ENCODE measurements at places on chromosomes 3 and 15.

DNA sequence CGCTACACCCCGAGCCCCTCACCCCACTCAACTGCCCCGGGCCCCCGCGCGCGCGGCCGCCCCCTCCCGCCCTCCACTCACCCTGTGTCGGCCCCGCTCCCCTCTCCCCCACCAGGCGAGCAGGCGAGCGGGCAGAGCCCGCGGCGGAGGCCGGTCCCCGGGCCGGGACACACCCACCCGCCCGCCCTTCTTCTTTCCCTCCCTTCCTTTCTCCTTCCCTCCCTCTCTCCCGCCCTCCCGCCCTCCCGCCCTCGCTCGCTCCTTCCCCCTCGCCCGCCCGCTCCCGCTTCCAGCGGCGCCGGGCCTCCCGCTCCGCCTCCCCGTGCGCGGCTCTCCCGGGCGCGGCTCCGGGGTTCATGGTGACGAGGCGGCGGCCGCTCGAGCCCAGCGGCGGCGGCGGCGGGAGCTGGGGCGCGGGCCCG, at the start of gene CTDSPL:
TSS of gene CTDSPL (plus strand) at position 261 of the 422 bp plus-strand sequence. CDS start 320 bp downstream, outside the sequence.
- DNase-seq: no peak

DNA sequence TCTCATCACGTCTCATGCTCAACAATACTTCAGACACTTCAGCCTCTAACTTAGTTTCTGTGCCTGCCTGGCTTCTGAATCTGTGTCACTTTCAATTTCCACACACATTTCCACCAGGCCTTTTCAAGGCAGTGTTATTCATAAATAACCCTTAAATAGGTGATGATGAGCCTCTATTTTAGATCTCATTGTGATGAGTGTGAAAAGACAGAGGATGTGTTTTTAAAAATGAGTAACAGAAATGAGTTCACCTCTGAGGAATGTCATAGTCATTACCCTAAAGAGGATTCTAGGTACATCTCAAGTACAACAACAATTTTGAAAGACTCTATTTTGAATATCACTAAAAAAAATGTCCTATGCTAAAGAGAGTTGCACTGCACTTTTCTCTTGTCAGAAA, 64.6 kb downstream of the STAC start:
- no peak for DNase-seq

- no peak for DNase-seq
Measured at GRCh38 chr3:38315488-38316230, 30.9 kb upstream of the XYLB start.

- DNase-seq: no peak
Measured at GRCh38 chr15:98514034-98514622, 134.2 kb upstream of the IGF1R start.

GRCh38 chr3:128335621-128336296, 130.9 kb downstream of the DNAJB8 start:
- no peak for DNase-seq

GRCh38 chr15:67114846-67115585, 49.6 kb downstream of the SMAD3 start:
- DNase-seq: no peak

GRCh38 chr3:161893972-161894371, 397.4 kb downstream of the OTOL1 start:
- DNase-seq: no peak

- no peak for DNase-seq
Measured at GRCh38 chr3:50150863-50151686, 4.0 kb upstream of the SEMA3F start.

DNA sequence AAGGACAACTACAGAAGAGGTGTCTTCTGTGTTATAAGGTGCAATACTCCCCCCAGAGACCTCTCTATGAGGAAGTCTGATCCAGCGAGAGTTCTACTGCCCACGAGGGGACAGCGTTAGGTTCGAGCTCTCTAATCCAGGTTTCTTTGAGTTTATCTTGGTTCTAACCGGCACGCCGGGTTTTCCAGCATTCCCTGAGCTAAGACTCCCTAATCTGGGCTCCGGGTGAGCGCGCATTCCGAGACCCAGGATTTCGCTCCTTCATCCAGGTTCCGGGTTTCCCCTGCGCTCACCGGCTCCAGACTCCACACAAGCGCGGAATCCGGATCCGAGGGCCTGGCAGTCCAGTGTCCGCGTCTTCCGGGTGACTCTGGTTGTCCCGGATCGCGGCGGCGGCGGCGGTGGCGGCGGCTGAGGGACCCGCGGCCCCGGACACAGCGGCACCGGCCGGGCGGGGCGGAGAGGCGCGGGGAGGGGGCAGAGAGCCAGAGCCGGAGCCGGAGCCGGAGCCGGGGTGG, at the start of gene ZNF609:
TSS of gene ZNF609 (plus strand) at position 373 of the 518 bp plus-strand sequence. CDS start 38,842 bp downstream, outside the sequence.
- peak; percentile 91 for DNase-seq

GRCh38 chr3:53030619-53031449, 15.0 kb downstream of the SFMBT1 start:
- no peak for DNase-seq

GRCh38 chr15:62856466-62857246, 185.9 kb upstream of the TPM1 start:
- DNase-seq: no peak

DNA sequence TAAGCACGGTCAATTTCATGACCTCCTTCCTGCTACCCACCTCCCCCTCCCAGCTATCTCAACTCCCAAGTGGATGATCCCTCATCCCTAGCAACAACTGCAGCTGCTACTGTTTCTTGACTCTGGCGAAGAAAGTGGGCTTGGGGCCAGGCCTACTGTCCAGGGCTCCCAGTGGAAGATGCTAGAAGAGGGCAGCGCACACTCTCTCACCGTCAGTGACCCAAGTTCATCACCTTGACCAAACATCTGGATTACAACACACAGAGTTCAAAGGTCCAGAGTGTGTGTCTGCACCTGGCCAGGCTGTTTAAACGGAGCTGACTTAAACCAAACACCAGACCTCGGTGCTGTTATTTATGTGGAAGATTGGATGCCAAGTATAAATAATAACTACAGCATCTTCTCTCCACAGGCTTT, 385.6 kb downstream of the SHQ1 start:
- DNase-seq: no peak

DNA sequence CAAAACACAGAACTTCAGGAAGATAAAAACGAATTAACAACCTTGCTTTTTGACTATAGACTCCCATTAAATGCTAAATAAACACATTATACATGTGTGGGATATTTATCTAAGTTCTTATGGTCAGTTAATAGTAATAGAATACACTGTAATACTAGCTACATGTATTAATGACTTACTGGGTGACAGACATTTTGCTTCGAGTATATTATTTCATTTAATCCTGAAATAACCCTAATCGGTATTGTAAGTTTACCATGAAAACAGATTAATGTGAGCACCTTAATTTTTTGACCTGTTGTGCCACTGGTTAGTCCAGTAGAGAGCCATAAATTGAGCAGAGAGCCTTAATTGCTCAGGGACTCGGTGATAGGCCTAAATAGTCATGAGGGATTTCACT, 151.1 kb downstream of the ROBO2 start:
- DNase-seq: no peak

DNA sequence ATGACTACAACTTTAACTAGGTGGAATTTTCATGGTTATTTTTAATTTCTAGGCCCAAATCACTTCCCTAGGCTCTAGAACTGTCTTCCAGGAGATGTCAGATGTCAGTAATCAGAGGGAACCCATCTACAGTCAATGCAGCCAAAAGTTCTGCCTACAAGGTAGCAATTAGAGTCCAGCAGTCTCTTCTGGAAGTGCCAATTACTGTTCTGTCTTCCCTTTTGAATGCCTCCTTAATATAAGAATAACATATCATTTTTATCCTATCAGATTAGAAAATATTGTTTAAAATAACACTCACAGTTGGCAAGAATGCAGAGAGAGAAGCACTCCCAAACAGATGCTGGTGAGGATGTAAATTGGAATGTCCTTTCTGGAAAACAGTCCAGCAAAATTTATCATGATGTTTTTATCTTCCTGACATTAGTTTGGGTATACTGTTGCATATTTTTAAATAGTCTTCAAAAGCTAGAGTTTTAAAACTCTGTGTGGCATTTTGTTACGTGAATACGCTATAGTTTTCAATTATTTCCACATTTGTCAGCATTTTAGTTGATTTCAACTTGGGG, 543.7 kb downstream of the FHIT start:
- no peak for DNase-seq

DNA sequence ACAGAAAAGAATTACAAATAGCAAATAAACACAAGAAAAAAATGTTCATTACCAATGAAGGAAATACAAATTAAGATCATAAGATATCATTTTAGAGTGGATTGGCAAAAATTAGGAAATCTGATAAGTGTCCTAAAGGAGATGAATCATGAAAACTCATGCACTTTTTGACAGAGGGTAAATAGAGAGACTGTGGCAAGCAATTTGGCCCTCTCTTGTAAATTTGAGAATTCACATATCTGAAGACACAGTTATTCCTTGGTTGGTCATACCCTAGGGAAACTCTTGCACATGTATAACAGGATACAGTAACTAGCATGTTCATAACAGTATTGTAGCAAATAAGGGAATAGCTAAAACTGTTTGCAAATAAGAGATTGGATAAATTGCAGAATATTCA, 246.0 kb upstream of the GADL1 start:
- DNase-seq: no peak

- peak; percentile 17 for DNase-seq
Measured at GRCh38 chr3:134334231-134334900, 39.9 kb downstream of the AMOTL2 start.

- no peak for DNase-seq
Measured at GRCh38 chr3:36494461-36495109, 114.3 kb downstream of the STAC start.

DNA sequence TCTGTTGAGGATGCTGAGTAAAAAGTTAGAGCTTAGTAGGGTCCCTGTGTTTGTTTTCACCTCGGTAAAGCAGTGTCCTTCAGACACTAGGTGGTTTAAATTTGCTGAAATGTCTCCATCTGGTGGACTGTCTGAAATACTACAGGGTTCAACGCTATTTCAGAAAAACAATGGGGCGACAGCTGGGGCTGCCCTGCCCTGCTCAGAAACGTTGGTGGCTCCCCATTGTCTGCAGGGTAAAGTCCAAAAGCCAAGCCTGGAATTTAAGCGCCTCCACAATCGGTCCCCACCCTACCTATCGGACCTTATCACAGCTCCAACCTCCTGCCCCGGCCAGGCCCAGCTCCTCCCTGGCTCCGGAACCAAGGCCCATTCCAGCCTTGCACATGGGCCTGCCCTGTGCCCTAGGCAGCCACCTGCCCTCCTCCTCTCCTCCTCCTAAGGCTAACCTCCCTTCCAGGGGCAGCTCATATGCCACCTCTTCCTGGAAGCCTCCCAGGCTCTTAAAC, 4.3 kb upstream of the TSEN2 start:
- no peak for DNase-seq

- no peak for DNase-seq
Measured at GRCh38 chr3:95460274-95460673, 1354.1 kb upstream of the EPHA6 start.

GRCh38 chr3:160401291-160402095, 2.0 kb downstream of the SMC4 start:
- no peak for DNase-seq

GRCh38 chr15:38002883-38003477, 68.5 kb downstream of the TMCO5A start:
- DNase-seq: peak; percentile 25

DNA sequence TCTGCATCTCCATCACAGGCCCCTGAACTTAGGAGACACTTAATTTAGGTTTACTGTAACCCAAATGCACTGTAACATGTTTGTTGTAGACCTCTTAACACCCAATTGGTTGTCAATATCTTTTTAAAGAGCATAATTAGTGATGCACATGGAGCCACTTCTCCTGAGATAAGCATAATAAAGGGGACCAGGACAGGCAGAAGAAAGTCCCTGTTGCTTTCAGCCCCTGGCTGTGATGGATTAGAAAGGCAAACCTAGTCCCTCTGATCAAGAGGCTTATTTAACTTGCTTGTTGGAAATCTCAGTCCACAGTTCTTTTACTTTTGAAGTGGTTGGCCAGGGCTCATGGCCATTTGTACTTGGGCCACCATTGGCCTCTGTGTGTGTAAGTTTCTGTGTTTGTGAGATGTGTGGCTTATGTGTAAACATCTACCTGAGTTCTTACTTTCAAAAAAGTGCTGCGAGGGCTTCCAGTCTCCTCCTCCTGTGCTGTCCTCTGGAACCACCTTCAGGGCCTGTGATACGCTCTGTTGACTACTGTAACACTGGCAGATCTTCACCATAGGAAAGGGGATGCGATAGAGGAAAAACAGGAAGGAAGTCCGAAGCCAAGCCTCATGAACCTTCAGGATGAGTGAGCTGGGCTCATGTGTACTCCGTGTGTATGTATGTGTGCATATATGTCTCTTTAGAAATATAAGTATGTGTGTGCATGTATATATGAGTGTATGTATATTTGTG, 136.2 kb downstream of the EPHB1 start:
- no peak for DNase-seq

DNA sequence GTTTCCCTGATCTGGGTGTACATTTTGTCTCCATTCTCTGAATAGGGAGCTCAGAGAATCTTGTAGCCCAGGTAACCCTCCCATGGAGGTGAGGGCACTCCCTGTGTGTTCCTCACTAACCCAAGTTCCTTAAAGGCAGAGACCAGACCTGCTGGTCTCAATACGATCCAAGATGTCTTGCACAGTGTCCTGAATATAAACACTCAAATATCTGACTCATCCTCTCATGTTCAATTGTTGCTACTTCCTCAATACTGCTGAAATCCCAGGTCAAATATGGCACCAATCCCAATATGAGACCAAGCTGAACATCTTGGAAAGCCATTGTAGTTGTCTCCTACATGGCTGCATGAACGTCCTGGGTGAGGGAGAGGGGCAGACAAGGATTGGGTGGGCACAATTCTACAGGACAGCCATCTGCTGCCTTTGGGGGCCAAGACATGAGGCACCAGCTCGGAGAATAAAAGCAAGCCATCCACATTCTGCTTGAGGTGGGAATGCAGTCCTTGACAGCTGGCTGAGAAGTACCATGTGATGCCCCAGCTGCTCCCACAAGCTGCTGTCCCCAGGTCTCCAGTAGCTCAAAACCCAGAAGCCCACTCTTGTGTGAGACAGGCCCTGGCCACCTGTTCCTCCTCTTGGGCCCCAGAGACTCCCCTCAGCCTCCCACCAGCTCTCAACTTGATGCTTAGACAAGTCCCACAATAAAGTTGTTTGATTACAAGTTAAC, 18.2 kb downstream of the TBC1D2B start:
- no peak for DNase-seq

- DNase-seq: no peak
Measured at GRCh38 chr3:133464573-133464972, 64.7 kb downstream of the BFSP2 start.

DNA sequence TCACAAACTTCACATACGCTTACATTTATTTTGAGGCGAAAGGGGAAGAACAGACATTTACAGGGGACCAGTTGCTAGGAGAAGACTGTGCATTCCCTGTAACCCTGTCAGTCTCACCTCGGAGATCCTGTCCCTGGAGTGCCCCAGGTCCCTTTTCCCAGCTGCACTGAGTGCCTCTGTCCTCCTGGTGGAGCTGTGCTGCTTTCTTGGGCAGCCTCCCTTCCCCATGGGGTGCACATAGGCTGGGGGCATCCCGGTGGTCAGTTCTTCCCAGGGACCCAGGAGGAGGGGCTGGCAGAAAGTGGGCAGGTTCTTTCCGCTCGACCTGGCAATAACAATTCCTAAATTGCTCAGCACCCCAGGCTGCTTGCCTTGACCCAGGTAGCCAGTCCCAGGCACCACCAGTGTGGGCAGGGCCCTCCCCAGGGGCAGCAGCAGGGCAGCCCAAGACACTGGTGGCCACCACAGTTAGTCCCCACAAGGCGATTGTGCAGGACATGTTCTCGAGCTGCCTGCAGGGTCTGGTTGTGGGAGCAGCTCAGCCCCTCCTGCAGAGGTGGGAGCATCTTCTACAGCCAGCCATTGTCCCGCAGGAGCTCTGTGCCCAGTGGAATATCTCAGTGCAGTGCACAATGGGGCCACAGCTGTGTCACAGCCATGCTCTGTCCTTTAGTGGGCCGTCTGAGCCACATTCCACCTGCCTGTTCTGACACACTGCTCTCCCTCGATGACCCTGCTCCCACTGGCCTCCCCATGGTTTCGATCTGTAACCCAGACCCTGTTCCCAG, 36.3 kb downstream of the APBA2 start:
- DNase-seq: no peak
